ENCODE measurements at places on chromosomes 7 and 10.

- DNase-seq, result peak; percentile 14
These were observed 41.7 kb upstream of the LOXL4 start for GRCh38 chr10:98309366-98310355.

DNA sequence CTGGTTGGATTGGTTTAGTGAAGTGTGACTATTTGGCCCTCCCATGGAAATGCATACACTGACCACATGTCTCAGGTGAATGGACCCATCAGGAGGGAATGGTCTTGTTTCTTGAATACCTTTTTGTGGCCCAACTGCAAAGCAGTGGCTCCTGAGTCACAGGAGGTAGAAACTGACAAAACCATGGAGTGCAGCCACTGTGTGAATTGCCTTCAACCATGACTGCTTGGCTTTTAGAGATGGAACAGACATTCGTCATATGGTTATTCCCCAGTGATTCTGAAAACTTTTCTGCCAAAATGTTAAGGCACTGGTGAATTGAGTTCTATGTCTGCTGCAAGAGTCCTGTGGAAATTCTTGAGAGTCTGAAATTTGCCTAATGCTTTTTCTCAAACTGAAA, 64.7 kb downstream of the CDK14 start:
- no peak for DNase-seq

- DNase-seq, result no peak
These were observed 52.9 kb upstream of the CHCHD3 start for GRCh38 chr7:133134810-133135209.

DNA sequence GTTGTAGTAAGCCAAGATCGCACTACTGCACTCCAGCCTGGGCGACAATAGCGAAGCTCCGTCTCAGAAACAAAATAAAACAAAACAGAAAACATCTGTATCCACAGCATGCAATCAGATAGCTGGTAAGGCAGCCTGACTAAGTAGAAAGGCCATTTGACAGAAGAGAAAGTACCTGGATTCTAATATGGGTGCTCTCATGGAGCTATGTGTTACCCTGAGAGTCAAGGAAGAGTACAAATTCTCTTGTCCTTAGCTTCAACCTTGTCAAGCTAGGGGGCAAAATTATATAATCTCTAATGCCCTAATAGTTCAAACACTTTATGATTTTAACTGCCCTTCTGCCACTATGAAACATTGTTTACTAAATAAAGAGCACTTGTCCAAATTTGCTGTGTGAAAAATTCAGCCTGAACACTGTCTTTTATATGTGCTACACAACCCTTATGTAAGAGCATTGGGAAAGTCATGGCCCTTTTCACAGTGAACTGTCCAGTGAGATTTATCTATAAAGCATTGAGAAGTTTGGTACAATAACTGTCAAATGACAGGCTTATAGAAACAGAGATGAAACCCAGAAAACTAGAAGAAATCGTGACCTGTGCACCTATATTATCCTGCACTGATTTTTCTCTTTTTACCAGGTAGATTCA, 51.2 kb upstream of the PRKG1 start:
- DNase-seq, result no peak

- no peak for DNase-seq
These were observed 77.1 kb downstream of the BMPER start for GRCh38 chr7:33982425-33982786.
